CD4-positive, alpha-beta T cell treated with Interferon gamma for 1 hour (primary cell): ENCODE measurements at places on chromosomes 4 and X.

DNA sequence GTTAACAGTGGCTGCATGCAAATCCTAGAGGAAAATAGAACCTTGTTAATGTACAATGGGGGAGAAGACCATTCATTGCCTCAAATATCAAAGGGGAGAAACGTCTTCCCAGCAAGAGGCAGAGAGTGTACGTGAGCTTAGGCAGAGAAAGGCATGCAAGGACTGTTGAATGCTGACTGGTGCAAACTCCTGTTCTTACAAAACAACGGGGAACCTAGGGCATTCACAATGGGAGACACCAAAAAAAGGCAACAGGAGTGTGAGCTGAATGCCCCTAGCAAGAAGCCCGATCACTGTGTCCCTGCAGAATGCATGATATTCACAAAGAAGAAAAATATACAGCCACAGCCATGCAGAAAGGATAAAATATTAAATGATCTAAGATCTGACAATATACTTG is 184.9 kb downstream of the NSUN7 start:
- DNase-seq: no peak

DNA sequence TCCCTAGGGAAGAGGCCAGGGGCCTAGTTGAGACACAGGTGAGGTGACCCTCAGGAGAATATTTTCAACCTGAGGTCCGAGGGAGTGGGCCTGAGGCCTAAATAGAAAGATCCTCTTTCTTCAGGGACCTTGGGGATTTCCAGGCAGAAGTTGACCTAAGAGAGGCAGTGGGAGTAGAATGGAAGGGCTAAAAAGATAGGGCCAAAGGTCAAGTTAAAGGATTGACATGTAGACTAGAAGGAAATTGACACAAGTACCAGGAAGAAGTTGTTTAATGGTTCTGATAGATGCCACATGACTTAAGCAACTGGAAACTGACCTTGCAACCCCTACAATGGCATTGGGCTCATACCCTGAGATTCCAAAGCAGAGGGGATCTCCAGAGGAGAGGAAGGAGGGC is 76.9 kb downstream of the SHROOM3 start:
- DNase-seq: no peak

DNA sequence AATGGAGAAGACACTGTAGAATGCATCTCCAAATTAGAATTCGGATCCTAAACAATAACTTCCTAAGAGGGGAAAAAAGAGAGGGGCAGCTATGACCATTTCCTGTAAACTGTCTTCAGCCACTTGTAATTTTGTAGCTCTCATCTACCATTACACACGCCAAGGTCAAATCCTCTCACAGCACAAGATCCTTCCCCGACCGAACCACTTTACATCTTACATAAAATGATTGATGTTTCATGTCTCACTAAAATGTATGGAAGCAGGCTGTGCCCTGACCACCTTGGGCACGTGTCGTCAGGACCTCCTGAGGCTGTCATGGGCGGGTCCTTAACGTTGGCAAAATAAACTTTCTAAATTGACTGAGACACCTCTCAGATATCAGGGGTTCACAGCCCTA is 24.1 kb upstream of the PBDC1 start:
- peak; percentile 74 for DNase-seq

DNA sequence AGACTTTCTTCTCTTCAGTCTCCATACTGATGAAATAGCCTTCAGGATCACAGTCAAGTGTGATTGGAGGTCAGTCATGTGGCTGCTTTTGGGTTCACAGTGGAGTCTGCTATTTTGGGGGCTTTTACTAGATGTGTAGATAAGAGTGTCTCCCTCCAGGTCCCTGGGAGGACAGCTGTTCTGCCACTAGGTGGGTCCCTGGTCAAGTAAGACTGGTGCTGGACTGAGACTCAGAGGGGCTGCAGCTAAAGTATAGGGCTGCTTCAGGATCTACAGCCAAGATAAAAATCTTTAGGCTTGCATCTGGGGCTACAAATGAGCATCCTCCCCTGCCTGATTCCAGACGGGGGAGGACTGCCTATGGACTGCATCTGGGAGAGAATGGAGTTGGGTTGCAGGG is 200.7 kb upstream of the ANKRD50 start:
- DNase-seq: no peak

DNA sequence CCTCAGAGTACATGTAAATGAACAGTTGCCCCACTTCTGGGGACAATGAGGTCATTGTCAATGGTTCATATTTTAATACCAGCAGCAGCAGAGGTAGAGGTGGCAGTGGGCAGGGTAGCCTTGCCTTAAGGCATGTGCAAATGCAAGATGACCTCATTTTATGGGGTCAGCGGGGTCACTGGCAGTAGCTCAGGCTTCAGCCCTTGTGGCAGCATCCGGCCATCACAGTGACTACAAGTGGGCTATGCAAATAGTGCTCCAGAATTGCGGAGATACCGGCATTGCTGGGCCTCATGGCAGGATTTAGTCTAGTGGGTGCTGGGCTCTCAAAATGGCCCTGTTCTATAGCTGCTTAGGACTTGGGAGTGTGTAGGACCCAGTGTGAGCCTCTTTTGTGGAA is 144.7 kb downstream of the FAM47A start:
- no peak for DNase-seq
